ENCODE measurements at places on chromosomes 5 and 9. TPM values are rescaled to one million over a fixed set of nuclear protein-coding genes. Genes with fewer than 3 reads are reported as not detected.

FBXW5 gene
- 47.7 TPM for polyA plus RNA-seq

DNA sequence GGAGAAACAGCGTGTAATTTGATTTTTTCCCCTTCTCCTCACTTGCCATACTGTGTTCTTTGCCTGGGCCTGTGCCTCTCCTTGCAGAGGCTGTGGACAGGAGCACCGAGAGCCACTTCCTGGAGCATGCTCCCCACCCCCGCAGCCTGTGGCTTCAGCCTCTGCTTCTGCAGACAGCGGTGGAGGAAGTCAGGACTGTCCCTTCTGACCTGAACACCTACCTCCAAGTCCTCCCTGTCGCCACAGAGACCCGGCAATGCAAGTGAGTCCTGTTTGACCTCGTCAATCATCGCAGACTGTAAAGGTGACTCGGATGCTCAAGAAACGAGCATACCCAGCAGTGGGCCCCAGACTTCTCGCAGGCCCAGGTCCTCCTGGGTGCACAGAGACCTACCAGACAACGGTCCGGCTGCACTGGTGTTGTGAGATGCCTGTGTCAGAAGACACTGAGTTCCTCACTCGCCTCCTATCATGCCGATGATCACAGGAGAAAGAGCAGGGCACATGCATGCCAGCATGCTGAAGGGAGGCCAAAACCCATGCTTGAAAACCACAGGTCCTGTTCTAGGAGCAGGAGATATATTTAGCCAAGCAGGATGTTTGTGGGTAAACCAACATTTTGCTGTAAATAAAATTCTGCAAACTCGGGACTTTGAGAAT, 198.8 kb downstream of the AUH start:
- peak; percentile 61 for DNase-seq

GRCh38 chr9:3237121-3237520, 288.7 kb downstream of the RFX3 start:
- DNase-seq = no peak

SOHLH1 gene
- 0.15 TPM for polyA plus RNA-seq

FOXD4 gene
- 0.43 TPM for polyA plus RNA-seq

LCN9 gene
- polyA plus RNA-seq = not detected

DNA sequence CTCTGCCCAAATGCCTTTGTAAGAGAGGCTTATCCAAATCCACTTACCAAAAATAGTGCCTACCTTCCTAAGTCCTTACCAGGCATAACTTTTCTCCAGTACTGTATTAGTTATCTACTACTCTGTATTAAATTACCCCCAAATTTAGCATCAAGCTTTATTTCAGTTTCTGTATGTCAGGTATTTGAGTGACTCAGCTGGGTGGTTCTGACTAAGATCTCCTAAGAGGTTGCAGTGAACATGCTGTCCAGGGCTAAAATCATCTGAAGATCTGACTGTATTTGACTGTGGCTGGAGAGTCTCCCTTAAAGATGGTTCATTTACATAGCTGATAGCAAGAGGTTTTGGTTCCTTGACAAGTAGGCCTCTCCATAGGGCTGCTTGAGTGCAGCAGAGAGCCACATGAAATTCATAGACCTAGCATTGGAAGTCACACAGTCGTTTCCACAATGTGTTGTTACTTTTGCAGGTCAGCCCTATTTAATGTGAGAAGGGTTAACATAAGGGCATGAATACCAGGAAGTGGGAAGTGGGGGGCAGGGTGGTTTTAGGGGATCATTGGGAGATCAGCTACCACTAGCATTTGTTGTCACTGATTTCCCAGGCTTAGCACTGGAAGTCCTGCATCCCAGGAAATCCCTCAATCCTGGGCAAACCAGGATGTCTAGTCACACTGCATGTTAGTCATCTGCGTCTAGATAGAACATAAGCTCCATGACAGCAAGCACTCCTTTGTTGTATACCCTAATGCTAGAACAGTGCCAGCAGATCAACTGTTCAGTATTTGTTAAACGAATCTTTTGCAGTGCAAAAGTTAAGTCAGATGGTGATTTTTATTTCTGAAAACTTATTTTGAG, 2.0 kb upstream of the ZNF622 start:
- peak; percentile 24 for DNase-seq
